ENCODE measurements at places on chromosomes 16 and 17. TPM values are rescaled to one million over a fixed set of nuclear protein-coding genes. Genes with fewer than 3 reads are reported as not detected.

DNA sequence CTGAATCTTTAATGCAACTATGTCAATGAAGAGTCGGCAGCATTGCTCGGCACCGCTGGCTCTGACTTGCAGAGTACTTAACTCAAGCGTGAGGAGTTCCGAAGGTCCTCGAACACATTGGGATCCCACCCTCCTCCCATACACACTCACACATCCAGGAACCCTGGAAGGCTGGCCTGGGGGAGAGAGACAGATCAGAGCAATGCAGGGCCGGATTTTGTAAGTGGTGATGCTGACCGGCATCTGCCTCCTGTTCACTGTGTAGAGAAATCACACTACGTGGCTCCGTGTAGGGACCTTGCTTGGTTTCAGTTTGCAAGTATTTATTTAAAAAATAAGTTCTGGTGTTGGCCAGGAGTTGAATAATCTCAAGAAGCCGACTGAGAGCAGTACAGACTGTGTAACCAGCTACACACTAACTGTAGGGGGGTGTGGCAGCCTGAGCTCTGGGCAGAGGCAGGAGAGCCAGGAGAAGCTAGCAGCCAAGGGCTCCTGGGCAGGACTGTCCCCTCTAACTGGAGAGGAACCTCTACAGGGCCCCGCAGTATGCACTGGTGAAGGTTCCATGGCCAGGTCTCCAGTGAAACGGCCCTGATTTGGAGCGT is 190.2 kb upstream of the TNRC6C start:
- no peak for DNase-seq

GRCh38 chr16:66293932-66294331 is 72.6 kb upstream of the CDH5 start:
- DNase-seq: no peak

RAB40B gene
- 5.5 TPM for total RNA-seq

- no peak for DNase-seq
These were observed 18.8 kb upstream of the AMZ2 start for GRCh38 chr17:68228817-68229570.
